Activated naive CD8-positive, alpha-beta T cell treated with anti-CD3 and anti-CD28 coated beads, Interleukin-2, amount 10 ng/mL, durations not matched to agents 7 days and 5 days (primary cell): ENCODE measurements at places on chromosomes 2 and 18. TPM values are rescaled to one million over a fixed set of nuclear protein-coding genes. Genes with fewer than 3 reads are reported as not detected.

NEU2 gene
- not detected for total RNA-seq

PDCD1 gene
- total RNA-seq, result 6.6 TPM

DCDC2C gene
- not detected for total RNA-seq

LYPD6B gene
- not detected for total RNA-seq

CTNNA2 gene
- not detected for total RNA-seq

ENOSF1 gene
- 76.0 TPM for total RNA-seq

ADCYAP1 gene
- total RNA-seq, result not detected

FHOD3 gene
- total RNA-seq, result not detected

DYNC2LI1 gene
- total RNA-seq, result 3.9 TPM

FAM237A gene
- not detected for total RNA-seq
